Peyer's patch (tissue), 4 donors: ENCODE measurements at places on chromosomes 7 and 10. TPM values are rescaled to one million over a fixed set of nuclear protein-coding genes. Genes with fewer than 3 reads are reported as not detected.

AKR1C1 gene
- total RNA-seq = 10.0 TPM

DNA sequence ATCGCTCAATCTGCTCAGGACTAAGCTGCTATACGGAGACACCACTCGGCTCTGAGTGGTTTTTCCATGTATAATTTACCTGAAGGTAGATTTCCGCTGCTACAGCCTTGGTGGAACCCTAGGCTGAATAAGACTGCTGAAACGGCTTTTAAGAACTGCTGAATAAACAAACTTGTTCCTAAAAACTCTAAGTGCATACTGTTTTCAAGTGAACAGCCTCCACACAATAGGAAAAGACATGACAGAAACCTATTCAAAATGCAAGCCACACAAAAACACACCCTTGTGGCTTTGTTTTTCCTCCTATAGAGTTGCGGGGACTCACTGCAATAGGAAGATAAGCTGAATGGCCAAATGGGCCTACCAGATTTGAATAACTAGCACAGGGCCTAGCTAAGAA, 117.2 kb downstream of the UBE2H start:
- no peak for DNase-seq

RPEL1 gene
- not detected for total RNA-seq

DNA sequence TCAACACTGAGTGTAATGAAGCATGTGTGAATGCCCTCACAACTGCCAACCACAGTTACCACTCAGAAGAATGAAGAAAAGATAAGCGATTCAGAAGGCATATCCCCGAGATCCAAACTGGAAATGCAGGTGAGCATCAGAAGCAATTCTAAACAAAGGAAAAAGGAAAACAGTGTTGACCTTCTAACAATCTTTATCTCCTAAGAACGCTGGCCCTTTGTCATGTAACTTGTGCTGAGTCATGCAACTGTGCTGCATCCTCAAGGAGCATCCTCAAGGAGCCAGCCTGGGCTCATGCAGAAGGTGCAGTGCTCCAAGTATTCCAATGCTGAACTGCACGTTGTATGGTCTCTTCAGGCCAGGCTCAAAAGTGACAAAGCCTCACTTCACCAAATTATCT, 30.6 kb downstream of the SEC61G start:
- DNase-seq = no peak

DNA sequence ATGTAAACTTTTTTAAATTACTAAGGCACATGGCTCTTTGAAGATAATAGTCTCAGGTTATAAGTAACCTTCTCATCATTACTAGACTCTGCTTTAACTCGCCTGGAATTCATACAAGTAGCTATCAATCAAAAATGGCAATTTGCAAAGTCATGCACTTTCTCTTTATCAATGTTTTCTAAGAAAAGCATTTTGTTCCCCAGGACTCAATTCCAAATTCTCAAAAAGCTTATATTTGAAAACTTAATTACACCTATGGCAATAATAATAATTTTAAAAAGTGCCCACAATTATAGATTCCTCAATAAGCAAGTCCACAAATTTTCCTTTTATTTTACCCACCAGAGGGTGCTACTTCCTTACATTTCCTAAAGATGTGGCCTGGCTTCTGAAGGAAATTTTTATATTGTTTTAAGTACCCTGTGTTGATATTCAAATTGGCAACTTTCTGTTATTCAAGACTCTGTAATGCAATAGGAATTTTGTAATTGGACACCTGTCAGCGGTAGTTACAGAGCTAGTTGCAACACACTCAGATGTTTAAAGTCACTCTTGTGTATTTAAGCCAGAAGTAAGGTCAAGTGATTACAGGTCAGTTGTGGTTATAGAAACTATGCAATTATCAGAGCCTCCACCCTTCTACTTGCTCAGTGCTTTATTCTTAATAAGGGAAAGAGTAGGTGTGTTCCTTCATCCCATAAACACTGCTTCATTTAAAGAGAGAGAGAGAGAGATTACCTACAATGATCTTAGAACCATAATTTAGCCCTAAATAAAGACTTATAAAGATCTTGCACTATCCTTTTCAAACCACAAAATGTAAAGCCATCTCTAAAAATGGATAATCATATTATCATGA, 47.1 kb upstream of the HYAL4 start:
- no peak for DNase-seq

- no peak for DNase-seq
These were observed 1.4 kb downstream of the SFR1 start for GRCh38 chr10:104123397-104123796.

- DNase-seq = no peak
These were observed 202.8 kb upstream of the DKK1 start for GRCh38 chr10:52111101-52111891.

WIPF3 gene
- not detected for total RNA-seq

DNA sequence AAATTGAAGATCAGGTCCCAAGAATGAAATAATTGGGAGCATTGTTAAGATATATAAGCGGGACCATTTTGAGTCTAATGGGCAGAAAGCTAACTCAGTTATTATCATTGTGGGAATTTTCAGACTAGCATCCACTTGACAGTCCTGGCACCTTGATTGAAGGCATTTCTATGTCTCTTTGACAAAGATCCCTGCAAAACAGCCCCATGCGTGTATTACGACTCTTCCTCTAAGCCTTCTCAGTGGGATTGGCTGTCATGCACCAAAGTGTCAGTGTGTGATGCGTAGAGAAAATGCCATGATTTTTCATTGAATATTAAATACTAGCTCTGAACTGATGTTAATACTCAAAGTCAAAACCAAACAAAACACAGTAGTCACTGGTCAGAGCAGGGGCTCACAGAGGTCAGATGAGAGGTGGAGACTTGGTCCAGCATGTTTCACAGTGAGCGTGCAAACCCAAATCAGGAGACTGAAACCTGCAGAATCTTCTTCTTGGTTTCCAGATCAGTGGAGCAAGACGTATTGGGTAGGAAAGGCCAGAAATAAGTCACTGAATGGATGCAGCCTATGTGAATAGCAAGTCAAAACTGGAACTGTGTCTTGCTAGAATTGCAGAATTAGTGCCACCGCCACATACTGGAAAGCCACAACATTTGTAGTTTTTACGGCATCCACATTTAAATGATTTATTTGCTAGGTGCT, 303.6 kb upstream of the AKR1E2 start:
- no peak for DNase-seq

DNA sequence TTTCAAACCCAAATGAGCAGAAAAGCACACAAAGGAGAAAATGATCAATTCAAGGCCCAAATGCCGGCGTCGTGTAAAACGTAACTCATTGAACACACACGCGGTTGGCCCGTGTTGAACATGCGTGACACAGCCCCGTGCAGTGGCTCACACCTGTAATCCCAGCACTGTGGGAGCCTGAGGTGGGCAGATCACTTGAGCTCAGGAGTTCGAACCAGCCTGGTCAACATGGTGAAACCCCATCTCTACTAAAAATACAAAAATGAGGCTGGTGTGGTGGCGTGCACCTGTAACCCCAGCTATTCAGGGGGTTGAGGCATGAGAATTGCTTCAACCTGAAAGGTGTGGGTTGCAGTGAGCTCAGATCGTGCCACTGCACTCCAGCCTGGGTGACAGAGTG, 156.7 kb upstream of the KLF6 start:
- DNase-seq = no peak

GRCh38 chr7:35241884-35242283, 12.0 kb downstream of the TBX20 start:
- DNase-seq = no peak

NODAL gene
- total RNA-seq = not detected

PDE6C gene
- total RNA-seq = not detected

DNA sequence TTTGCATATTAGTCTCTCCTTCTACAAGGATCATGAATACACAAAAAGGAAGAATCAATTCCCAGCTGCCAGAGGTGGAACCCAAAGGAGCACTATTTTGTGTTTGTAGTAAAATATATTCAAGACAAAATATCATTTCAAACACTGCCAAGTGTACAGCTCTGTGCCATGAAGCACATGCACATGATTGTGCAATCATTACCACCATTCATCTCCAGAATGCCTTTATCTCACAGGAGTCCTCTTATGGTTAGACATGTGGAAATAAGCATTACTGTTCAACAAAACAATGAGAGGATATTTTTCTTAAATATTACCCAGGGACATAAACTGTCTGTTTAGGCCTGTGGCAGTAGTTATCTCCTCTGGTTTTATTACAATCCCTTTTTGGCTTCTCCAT, 151.4 kb upstream of the PPP1R3A start:
- DNase-seq = no peak

- DNase-seq = no peak
These were observed 27.3 kb downstream of the SLC18A2 start for GRCh38 chr10:117268258-117268657.

DNA sequence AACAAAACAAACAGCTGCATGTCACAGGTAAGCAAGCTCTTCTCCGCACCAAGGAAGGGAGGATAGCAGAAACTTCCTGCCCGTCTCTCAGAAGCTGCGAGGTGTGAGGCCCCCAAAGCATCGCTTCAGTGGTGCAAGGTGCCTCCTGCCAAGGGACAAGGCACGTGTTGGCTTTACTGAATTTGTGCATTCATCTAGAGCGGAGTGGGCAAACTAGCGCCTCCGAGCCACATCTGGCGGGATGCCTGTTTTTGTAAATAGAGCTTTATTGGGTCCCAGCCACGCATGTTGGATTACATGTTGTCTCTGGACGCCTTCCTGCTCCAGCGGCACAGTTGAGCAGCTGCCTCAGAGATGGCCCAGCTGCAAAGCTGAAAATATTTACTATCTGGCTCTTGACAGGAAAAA, 27.7 kb downstream of the PHYH start:
- DNase-seq = no peak

GRCh38 chr10:89563861-89564478, 28.6 kb upstream of the SLC16A12 start:
- no peak for DNase-seq

HMX3 gene
- 3.4 TPM for total RNA-seq

GRCh38 chr10:43806831-43807640, 158.4 kb upstream of the ZNF32 start:
- no peak for DNase-seq

DNA sequence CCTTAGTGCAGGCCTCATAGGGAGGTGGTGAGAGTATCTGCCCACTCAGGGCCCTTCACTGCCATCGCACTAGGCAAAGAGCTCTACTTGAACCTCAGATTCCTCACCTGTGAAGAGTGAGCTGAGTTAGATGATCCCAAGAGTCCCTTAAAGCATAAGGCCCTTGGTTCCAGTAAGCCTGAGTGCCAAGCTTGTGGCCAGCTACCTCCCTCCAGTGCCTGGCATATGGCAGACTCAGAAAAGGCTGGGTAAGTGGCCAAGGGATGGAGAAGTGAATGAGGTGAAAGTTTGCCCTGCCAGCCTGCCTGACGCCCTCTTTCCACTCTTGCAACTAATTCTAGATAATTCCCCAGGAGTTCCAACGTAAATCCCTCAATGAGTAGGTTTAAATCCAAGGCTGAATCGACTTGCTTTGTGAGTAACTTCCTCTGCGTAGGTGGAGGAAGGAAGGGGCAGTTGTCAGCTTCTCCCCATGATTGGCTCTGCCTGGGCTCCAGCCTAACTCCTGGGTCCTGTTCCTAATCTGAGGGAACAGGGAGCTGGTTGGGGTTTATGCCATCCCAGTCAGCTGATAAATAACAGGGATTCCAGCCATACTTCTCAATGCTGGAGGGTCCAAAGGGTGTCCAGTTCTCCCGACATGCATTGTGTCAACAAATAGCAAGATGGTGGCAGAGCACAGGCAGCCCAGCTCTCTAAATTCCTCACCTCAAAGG, 14.2 kb downstream of the DUSP5 start:
- DNase-seq = no peak

SLC39A12 gene
- 0.54 TPM for total RNA-seq

- DNase-seq = no peak
These were observed 63.5 kb upstream of the C10orf90 start for GRCh38 chr10:126734015-126734414.

MYO1G gene
- total RNA-seq = 5.9 TPM

- DNase-seq = no peak
These were observed 105.8 kb downstream of the GPR158 start for GRCh38 chr10:25280573-25280972.

PANK1 gene
- total RNA-seq = 45.9 TPM

DNA sequence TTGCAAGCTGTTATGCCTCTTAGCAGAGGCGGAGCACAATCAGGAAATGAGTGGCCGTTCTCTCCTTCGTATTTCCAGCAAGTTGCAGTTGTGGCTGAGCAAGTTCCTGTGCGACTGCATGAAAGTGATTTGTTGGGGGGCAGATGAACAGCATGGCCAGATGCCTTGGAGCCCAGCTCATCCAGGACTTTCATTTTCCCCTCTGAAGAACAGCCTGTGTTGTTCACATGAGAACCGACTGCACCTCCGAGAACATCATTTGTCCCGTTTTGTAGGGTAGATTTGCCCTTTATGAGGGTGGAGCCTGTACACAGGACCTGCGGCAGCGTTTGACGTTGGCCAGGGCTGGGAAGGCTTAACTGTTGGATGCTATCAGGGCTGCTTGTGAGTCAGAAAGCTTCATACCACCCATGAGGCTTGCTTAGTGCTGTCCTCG, 4.4 kb downstream of the BAG3 start:
- DNase-seq = peak; percentile 57

NEURL1 gene
- total RNA-seq = 45.7 TPM

PDK4 gene
- total RNA-seq = 188 TPM

SPDYE9 gene
- total RNA-seq = not detected
